ENCODE measurements at places on chromosomes 6 and 20. TPM values are rescaled to one million over a fixed set of nuclear protein-coding genes. Genes with fewer than 3 reads are reported as not detected.

DNA sequence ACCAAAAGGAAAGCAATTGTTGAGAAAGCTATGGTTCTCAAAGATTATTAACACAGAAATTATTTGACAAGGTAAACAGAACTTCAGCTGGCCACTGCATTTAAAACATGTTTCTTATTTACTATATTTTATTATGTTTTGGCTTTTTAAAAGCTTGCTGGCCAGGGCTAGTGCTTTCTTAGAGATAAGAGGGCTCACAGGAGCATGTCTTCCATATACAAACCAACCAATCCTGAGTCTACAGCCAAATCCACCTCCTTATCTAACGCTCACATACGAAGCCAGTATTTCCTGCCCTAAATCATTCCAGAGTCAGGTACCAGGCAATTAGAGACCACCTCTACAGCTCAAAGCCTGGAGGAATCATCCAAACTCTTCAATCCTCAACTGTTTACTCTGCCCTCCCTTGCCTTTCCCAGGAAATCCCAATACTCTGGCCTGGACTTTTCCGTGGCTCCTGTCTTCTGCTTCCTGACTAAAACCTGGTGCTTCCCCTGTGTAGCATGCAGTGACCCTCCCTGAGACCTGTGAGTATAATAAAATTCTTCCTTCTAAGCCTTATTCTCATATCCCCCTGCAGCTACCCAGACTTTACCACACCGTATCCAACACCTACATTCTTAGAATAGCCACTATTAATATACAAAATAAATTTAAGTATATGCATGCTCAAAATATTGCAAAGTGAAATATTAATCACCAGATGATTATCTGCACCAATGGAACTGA, 33.2 kb downstream of the RANBP9 start:
- H3K36me3 ChIP-seq, result peaks cover 3% of the 10 kb centered on the region
- peaks cover 3% of the 10 kb centered on the region for H3K4me1 ChIP-seq
- H3K27ac ChIP-seq, result no peak overlapping the region

DNA sequence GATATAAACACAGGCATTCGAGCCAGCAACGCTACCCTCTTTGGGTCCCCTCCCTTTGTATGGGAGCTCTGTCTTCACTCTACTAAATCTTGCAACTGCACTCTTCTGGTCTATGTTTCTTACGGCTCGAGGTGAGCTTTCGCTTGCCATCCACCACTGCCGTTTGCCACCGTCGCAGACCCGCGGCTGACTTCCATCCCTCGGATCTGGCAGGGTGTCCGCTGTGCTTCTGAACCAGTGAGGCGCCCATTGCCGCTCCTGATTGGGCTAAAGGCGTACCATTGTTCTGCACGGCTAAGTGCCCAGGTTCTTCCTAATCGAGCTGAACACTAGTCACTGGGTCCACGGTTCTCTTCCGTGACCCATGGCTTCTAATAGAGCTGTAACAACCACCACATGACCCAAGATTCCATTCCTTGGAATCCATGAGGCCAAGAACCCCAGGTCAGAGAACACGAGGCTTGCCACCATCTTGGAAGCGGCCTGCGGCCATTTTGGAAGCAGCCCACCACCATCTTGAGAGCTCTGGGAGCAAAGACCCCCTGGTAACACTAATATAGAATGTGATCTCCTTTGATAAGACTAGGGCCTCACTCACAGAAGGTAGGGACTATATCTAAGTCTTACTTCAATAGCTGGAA, 973 bp downstream of the UBD start:
- H3K27ac ChIP-seq, result no peak overlapping the region
- DNase-seq, result no peak
- H3K36me3 ChIP-seq, result no peaks in the 10 kb centered on the region
- peaks cover 13% of the 10 kb centered on the region for H3K27me3 ChIP-seq

Gene CTCFL
- total RNA-seq, result 0.05 TPM

GRCh38 chr20:25300496-25301170, 52.7 kb downstream of the PYGB start:
- H3K4me1 ChIP-seq, result no peaks in the 10 kb centered on the region
- H3K27me3 ChIP-seq, result no peaks in the 10 kb centered on the region
- no peak for DNase-seq
- H3K27ac ChIP-seq, result no peak overlapping the region
- H3K36me3 ChIP-seq, result peaks cover 26% of the 10 kb centered on the region
- H3K4me3 ChIP-seq, result no peak overlapping the region

- H3K4me1 ChIP-seq, result no peaks in the 10 kb centered on the region
- H3K36me3 ChIP-seq, result no peaks in the 10 kb centered on the region
- no peak overlapping the region for H3K4me3 ChIP-seq
- no peak overlapping the region for H3K27ac ChIP-seq
- H3K27me3 ChIP-seq, result no peaks in the 10 kb centered on the region
Measured at GRCh38 chr6:164099269-164099865, 684.8 kb downstream of the QKI start.

Gene MOG
- not detected for total RNA-seq

- no peak overlapping the region for H3K27ac ChIP-seq
- H3K4me3 ChIP-seq, result no peak overlapping the region
- no peak for DNase-seq
- no peaks in the 10 kb centered on the region for H3K4me1 ChIP-seq
Measured at GRCh38 chr6:150231525-150231850, 88.6 kb downstream of the PPP1R14C start.

DNA sequence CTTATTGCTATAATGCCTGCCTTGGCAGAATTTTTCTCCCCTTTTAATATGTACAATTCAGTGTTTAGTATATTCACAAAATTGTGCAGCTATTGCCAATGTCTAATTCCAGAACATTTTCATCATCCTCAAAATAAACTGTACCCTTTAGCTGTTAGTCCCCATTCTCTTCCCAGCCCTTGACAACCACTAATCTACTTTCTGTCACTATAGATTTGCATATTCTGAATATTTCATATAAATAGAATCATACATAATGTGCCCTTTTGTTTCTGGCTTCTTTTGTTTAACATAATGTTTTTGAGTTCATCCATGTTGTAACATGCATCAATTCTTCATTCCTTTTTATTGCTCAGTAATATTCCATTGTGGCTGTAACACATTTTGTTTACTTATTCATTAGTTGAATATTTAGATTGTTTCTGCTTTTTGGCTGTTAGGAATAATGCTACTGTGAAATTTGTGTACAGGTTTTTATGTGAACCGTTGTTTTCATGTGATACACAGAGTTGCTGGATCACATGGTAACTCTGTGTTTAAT, 22.4 kb downstream of the STK4 start:
- H3K27me3 ChIP-seq, result no peaks in the 10 kb centered on the region
- H3K27ac ChIP-seq, result no peak overlapping the region
- H3K4me1 ChIP-seq, result no peaks in the 10 kb centered on the region
- H3K36me3 ChIP-seq, result peaks cover 42% of the 10 kb centered on the region
- no peak for DNase-seq

All from thymus (tissue), 14 donors.